Stomach (tissue), 19 donors: ENCODE measurements at places on chromosomes 6 and 20. TPM values are rescaled to one million over a fixed set of nuclear protein-coding genes. Genes with fewer than 3 reads are reported as not detected.

The NKAIN2 gene
- not detected for total RNA-seq

The JPH2 gene
- total RNA-seq = 51.9 TPM

The MOCS1 gene
- total RNA-seq = 6.6 TPM

The PCK1 gene
- total RNA-seq = 10.5 TPM

The ENPP5 gene
- total RNA-seq = 2.2 TPM

The ANKEF1 gene
- 5.8 TPM for total RNA-seq

The HAO1 gene
- not detected for total RNA-seq

- DNase-seq = no peak
- H3K4me3 ChIP-seq = peak overlapping the region; percentile 70
Observed at GRCh38 chr6:31969712-31970603, 2.0 kb downstream of the DXO start.

DNA sequence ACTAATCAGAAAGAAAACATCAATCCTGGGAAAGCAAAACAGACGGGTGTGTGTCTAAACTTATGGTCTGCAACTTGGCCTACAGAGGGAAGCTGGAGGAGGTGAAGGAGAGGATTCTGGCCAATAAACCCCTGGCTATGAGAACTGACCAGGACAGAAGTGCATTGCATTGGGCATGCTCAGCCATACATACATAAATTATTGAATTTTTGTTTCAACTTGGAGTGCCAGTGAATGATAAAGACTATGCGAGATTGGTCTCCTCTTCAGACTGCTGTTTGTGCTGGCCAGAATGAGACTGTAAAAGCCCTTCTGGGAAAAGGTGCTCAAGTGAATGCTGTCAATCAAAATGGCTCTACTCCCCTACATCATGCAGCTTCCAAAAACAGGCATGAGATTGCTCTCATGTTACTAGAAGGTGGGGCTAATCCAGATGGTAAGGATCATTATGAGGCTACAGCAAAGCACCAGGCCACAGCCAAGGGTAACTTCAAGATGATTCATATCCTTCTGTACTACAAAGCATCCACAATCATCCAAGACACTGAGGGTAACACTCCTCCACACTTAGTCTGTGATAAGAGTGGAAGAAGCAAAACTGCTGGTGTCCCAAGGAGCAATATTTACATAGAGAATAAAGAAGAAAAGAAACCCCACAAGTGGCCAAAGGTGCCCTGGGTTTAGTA lies 17.4 kb downstream of the ADNP start:
- H3K27me3 ChIP-seq = no peaks in the 10 kb centered on the region
- DNase-seq = no peak
- no peak overlapping the region for H3K4me3 ChIP-seq
- H3K27ac ChIP-seq = no peak overlapping the region
- peaks cover 92% of the 10 kb centered on the region for H3K4me1 ChIP-seq

DNA sequence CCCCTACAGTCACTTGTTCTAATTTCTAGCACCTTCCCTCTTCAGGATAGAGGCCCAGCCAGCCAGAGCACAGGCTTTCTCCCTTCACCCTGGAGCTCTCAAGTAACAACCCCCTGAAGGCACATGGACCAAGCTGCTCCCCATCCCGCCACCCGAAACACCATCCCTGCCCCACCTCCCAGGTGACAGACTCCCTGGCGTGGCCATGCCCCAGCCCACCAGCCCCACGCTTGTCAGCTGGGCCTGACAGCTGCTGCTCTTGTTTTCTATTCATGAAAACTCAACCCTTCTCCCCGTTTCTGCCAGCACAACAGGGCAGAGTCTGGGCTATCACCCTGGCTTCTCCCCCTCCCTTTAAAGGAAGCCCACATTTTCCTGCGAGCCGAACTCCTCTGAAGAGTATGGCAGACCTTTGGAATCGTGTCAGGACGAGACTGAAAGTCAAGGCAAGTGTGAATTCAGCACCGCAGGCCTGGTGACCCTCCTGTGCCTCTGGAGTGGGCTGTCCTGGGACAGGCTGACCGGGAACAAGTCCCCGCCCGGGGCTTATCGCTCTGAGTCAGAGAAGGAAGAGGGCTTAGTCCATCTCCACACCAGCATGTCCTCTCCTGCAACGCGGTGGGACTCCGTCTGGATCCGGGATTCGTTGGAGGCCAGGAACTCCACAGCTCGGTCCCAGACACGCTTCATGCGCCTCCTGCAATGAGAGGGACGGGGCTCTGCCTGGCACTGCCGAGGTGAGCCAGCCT lies 16.7 kb downstream of the LEMD2 start:
- peaks cover 32% of the 10 kb centered on the region for H3K4me1 ChIP-seq
- H3K4me3 ChIP-seq = peak overlapping the region; percentile 14
- no peak for DNase-seq
- no peaks in the 10 kb centered on the region for H3K27me3 ChIP-seq

DNA sequence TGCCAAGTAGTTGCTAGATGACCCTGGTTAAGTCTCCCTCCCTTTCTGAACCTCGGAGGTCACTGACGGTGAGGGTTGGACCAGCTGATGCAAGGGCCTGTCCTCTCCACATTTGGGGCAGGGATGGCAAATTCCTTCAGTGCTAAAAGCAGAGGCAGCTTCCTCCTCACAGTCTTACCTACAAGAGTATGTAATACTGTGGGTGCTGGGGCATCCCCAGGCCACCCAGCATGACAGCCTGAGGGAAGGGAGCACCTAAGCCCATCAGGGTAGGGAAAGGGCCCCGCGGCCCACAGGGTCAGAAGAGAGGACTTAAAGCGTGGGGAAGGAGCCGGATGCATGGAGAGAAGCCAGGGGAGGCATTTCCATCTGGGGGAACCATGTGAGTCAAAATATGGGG lies 38.0 kb downstream of the TGM3 start:
- H3K36me3 ChIP-seq = no peaks in the 10 kb centered on the region
- H3K27me3 ChIP-seq = peaks cover 13% of the 10 kb centered on the region
- H3K27ac ChIP-seq = no peak overlapping the region
- H3K4me1 ChIP-seq = no peaks in the 10 kb centered on the region
- DNase-seq = no peak

DNA sequence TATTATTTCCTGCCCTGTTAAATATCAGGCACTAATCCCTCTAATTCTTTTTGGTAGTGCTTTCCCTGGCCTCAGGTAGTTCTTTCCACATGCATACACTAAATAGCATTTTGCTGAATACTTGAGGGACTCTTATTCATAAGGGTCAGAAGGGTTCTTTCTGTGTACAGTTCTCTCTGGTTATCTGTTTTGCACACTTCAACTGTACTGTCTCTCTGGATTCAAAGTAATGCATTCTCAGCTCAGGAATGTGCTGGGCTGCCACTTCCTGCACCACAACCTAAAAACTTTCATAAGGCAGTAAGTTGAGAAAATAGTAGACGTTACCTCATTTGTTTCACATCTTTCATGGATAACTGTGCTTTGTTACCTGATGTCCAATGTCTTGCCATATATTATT lies 32.1 kb downstream of the C6orf141 start:
- H3K36me3 ChIP-seq = no peaks in the 10 kb centered on the region
- no peaks in the 10 kb centered on the region for H3K4me1 ChIP-seq
- H3K27ac ChIP-seq = no peak overlapping the region
- no peak for DNase-seq
- H3K4me3 ChIP-seq = no peak overlapping the region
- no peaks in the 10 kb centered on the region for H3K27me3 ChIP-seq

DNA sequence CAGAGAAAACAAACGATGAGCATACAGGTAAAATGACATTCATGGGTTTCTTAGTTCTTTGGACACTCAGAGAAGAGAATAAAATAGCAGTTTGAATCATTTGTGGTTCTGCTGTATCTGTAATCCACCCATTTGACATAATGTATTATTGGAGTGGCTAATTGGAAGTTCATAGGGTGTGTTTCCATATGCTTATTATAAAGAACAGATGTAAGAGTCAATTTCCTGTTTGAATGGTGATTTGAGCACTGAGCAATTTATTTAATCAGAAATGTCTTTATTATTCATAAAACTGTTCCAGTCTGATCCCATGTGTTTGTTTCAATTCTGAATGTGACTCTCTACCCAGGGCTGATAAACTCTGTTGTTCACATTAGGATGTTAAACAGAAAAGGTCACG lies 939.1 kb downstream of the KIF16B start:
- no peak overlapping the region for H3K4me3 ChIP-seq
- peaks cover 24% of the 10 kb centered on the region for H3K4me1 ChIP-seq
- H3K36me3 ChIP-seq = no peaks in the 10 kb centered on the region
- no peaks in the 10 kb centered on the region for H3K27me3 ChIP-seq
- H3K27ac ChIP-seq = no peak overlapping the region

- no peaks in the 10 kb centered on the region for H3K27me3 ChIP-seq
- H3K36me3 ChIP-seq = no peaks in the 10 kb centered on the region
- H3K4me1 ChIP-seq = no peaks in the 10 kb centered on the region
Observed at GRCh38 chr20:52402950-52403349, 211.4 kb upstream of the ZFP64 start.

- no peak overlapping the region for H3K4me3 ChIP-seq
- no peaks in the 10 kb centered on the region for H3K27me3 ChIP-seq
- no peak overlapping the region for H3K27ac ChIP-seq
- DNase-seq = no peak
- no peaks in the 10 kb centered on the region for H3K36me3 ChIP-seq
- H3K4me1 ChIP-seq = no peaks in the 10 kb centered on the region
Observed at GRCh38 chr6:158987657-158988056, 12.3 kb downstream of the RSPH3 start.

DNA sequence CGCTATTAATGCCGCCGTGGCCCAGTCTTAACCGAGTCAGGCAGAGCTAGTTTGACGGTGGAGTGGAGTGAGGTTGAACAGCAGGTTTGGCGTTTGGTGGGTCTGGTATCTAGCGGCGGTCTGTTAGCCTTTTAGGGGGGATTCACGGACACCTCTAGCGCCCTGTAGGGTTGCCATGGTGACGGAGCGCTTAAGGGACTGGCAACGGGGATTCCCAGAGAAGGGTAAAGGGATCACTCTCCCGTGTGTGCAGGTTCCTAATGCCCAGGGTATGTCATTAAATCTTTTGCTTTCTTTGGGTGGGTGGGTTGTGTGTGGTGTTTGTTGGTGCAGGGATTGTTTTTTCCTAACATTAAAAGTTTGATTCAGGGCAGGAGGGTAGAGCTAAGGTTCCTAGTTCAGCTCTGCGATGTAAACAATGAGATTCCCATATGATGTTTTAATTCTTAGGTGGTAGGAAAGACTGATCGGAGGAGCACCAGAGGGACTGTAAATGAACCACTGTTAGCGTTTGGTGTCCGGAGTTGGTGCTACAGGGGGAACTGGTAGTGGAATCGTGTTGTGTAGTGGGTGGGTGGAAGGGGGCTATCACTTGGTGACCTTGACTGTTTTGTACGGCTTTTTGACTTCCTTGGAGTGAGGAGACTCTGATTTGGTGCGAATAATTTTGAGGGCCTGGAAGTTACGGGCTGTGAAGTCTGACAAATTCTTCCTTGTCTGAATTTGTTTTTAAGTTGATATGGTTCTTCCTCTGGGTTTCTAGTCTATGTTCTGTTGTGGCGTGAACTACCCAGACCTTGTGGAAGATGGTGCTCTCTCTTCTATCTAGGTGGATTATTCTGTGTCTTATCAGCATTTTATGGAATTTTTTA lies 5.0 kb downstream of the BRD2 start:
- peaks cover 42% of the 10 kb centered on the region for H3K4me1 ChIP-seq
- peak overlapping the region; percentile 93 for H3K4me3 ChIP-seq
- DNase-seq = peak; percentile 77
- H3K36me3 ChIP-seq = peaks cover 62% of the 10 kb centered on the region
- H3K27me3 ChIP-seq = no peaks in the 10 kb centered on the region

DNA sequence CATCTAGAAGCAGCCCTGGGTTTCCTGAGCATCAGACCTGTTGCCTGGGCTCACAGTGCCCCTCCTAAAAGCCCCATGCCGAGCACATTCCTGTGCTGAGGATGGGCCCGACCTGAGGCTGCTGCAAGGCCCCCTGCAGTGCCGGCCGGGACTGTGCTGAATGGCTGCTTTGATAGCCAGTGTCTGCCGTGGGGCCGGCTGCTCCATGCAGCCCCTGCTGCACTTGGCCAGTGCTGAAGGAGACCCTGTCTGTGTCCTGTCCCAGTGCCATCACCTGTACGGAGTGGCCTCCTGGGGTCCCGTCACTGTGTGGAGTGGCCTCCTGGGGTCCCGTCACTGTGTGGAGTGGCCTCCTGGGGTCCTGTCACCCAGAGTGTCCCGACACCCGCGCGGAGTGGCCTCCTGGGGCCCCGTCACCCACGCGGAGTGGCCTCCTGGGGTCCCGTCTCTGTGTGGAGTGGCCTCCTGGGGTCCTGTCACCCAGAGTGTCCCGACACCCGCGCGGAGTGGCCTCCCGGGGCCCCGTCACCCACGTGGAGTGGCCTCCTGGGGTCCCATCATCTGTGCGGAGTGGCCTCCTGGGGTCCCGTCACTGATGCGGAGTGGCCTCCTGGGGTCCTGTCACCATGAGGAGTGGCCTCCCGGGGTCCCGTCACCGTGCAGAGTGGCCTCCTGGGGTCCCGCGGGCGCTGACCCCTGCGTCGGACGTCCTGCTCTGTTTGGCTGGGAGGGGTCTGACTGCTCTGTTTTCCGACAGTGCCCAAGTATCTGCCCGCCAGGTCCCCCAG lies 7.0 kb downstream of the COL9A3 start:
- no peaks in the 10 kb centered on the region for H3K36me3 ChIP-seq
- peak overlapping the region; percentile 60 for H3K4me3 ChIP-seq
- peaks cover 30% of the 10 kb centered on the region for H3K27me3 ChIP-seq
- no peak for DNase-seq

- H3K27me3 ChIP-seq = no peaks in the 10 kb centered on the region
- H3K4me3 ChIP-seq = no peak overlapping the region
- peaks cover 6% of the 10 kb centered on the region for H3K4me1 ChIP-seq
- no peak overlapping the region for H3K27ac ChIP-seq
- no peak for DNase-seq
- peaks cover 4% of the 10 kb centered on the region for H3K36me3 ChIP-seq
Observed at GRCh38 chr6:322259-322930, 30.1 kb downstream of the DUSP22 start.

GRCh38 chr6:52310932-52311331 lies 26.4 kb upstream of the MCM3 start:
- no peaks in the 10 kb centered on the region for H3K36me3 ChIP-seq
- no peak overlapping the region for H3K27ac ChIP-seq
- no peak overlapping the region for H3K4me3 ChIP-seq
- H3K27me3 ChIP-seq = no peaks in the 10 kb centered on the region
- no peaks in the 10 kb centered on the region for H3K4me1 ChIP-seq

GRCh38 chr6:11710311-11710761 lies 68.3 kb downstream of the ADTRP start:
- no peak overlapping the region for H3K4me3 ChIP-seq
- H3K27ac ChIP-seq = peak overlapping the region; percentile 45
- H3K27me3 ChIP-seq = no peaks in the 10 kb centered on the region
- peak; percentile 60 for DNase-seq
- H3K36me3 ChIP-seq = no peaks in the 10 kb centered on the region
- no peaks in the 10 kb centered on the region for H3K4me1 ChIP-seq

DNA sequence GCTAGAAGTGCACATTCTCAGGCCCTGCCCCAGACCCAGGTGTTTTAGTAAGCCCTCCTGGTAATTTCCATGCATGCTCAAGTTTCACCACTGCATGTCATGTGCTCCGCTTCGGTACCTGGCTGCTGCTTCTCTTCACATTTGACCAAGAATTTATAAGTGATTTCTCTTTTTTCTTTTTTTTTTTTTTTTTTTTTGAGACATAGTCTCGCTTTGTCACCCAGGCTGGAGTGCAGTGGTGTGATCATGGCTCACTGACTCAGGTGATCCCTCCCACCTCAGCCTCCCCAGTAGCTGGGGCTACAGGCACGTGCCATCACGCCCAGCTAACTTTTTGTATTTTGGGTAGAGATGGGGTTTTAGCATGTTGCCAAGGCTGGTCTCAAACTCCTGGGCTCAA lies 16.0 kb downstream of the TM9SF4 start:
- no peak overlapping the region for H3K27ac ChIP-seq
- no peaks in the 10 kb centered on the region for H3K27me3 ChIP-seq
- no peak overlapping the region for H3K4me3 ChIP-seq
- no peak for DNase-seq

- H3K27me3 ChIP-seq = no peaks in the 10 kb centered on the region
- peaks cover 14% of the 10 kb centered on the region for H3K4me1 ChIP-seq
- DNase-seq = peak; percentile 36
- no peak overlapping the region for H3K4me3 ChIP-seq
Observed at GRCh38 chr6:108746366-108746765, 101.9 kb upstream of the ARMC2 start.
